DMS79 (cell line): ENCODE measurements at places on chromosomes 6 and 20.

- DNase-seq: peak; percentile 2
These were observed 309.9 kb upstream of the CDYL start for GRCh38 chr6:4466261-4466660.

DNA sequence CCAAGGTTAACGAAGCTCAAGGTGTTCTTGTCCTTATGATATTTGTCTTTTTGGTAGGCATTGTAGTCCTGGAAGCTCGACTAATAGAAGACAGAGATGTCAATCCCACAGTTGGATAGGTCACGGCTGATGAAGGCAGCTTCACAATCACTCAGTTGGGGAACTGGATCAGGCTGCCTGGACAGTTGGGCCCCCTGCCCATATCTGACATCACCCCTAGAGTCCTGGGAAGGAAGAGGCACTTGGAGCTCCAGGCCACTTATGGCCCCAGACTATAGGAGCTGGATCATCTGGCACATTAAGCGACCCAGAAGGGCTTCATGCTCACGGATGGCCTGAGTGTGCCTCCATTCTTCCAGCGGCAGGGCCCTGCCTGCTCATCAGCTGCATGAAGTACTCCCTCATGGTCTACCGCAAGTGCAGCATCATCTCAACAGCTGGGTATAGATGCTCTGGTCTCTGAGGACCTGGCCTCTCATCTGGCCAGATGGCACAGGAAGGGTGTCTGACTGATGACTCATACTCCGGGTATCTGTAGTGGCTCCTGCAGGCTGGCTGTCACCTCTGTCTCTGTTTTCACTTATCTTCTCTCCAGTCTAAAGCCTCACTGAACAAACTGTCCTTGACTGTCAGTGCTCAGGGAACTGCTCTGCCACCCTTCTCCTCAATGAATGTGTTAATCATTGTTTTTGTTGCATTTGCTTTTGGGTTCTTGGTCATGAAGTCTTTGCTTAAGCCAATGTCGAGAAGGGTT is 29.2 kb upstream of the SSR1 start:
- no peak for DNase-seq

- DNase-seq: no peak
These were observed 283.8 kb downstream of the ALDH8A1 start for GRCh38 chr6:134666125-134666524.

GRCh38 chr20:45392733-45393132 is 14.6 kb upstream of the TP53TG5 start:
- DNase-seq: no peak

DNA sequence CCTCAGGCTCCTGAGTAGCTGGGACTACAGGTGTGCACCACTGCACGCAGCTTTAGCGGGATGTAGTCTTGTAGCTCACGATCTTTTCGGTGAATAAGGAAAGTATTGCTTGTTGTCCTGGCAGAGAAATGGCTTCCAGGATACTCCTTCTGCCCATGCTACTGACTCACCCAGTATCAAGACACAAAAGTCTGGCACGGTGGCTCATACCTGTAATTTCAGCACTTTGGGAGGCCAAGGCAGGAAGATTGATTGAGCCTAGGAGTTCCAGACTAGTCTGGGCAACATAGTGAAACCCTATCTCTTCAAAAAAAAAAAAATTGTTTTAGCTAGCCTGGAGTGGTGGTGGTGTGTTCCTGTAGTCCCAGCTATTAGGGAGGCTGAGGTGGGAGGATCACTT is 40.9 kb upstream of the B4GALT5 start:
- no peak for DNase-seq

GRCh38 chr6:51314965-51315364 is 496.3 kb downstream of the TFAP2B start:
- no peak for DNase-seq

DNA sequence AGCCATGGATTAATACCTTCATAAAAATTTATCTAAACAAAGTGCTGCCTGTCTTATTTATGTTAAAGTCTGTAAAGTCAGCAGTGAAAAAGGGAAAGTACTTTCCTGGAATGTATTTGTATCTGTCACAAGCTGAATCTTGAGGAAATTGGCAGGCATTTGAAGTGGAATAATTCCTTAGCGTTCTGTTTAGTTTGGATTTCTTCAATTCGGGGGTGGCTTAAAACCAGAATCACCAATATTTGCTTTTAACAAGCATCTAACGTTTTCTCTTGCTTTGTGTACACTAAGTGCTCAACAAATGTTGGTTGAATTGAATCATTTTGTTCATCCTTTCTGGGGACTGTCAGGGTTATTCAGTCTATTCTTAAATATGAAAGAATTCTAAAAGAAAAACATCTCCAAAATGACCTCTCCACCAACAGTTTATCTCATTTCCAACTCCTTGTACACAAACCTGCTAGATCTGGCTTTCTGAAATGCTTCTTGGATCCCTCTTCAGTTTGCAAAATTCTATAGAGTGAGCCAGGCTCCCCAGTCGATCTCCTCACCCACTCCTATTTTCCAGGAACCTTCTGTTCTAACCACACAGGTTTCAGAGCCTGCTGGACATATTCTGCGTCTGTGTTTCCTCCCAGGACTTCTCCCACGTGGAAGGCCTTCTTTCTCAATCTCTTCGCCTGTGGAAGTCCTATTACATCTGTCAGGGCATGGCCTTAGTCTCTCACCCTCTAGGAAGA is 2.0 kb upstream of the NPEPL1 start:
- DNase-seq: no peak

DNA sequence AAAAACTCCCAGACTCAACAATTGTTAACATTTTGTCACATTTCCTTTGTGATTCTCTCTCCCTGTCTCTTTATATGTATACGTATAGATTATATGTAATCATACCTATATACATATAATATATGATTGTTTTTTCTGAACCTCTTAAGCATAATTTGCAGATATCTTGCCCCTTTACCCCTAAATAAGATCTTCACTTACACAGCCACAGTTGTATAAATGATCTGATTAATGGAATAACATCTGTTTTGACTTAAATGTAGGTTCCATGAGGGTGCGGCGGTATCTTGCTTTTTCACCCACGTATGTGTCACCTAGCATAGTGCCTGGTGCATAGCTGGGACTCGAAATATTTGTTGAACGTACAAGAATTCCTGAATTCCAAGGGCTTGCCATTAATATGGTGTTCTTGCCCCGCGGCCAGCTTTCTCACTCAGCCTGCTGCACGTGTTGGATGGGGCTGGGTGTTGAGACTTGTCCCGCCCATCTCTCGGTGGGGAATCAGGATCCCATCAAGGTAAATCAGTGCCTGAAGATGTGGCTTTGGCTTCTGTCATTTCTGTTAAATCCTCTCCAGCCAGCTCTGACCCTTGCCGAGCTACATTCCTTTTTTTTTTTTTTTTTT is 10.4 kb upstream of the MANBAL start:
- no peak for DNase-seq

GRCh38 chr6:162854734-162855191 is 127.0 kb downstream of the PACRG start:
- DNase-seq: no peak

- no peak for DNase-seq
These were observed 1.1 kb downstream of the HSF2 start for GRCh38 chr6:122400462-122401089.

DNA sequence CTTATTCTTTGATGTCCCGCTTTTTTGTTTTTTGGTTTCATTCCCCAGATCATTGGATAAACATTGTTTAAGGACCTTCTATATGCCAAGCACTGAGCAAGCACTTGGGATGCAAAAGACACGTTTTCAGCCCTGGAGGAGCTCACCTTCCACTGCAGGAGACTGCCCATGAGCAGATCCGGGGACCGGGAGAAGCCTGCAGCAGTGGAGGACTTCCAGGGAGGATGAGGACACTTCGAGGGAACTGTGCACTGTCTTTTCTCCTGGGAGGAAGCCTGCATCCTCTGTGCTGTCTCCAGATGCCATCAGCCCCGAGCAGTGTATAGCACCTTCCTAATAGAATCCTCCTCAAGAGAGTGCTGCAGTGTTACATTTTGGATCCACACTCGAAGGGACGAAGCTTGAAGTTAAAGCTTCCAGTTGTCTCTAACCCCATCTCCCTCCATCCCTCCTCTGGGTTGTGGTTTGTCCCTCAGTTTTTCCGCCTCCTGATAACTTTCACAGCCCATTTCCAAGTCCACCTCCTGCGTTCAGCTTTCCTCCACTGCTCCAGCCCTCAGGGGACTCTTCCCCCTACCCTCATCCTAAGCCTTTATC is 5.8 kb upstream of the KCNG1 start:
- DNase-seq: no peak

- no peak for DNase-seq
These were observed 10.0 kb upstream of the DHX35 start for GRCh38 chr20:38952153-38952552.

DNA sequence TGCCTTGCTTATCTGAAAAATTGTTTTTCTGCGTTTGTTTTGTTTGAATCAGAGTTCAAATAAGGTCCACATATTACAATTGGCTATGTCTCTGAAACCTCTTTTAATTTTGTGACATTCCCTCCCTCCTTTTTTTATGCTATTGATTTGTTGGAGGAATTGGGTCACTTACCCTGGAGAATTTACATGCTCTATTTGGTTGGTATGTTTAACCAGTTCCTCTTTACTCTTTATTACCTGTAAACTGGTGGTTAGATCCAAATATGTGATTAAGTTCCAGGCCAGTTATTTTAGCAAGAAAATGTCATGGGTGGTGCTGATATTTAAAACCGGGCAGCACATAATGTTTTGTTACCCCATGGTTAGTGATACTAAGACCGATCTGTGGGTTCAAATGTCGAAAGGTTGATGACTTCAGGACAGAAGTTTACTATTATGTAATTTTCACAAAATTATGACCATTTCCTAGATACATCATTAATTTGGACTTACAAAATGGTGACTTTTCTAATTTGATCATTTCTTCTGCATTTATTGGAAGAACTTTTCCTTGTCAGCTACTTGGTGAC is 77.3 kb downstream of the KIZ start:
- DNase-seq: no peak

DNA sequence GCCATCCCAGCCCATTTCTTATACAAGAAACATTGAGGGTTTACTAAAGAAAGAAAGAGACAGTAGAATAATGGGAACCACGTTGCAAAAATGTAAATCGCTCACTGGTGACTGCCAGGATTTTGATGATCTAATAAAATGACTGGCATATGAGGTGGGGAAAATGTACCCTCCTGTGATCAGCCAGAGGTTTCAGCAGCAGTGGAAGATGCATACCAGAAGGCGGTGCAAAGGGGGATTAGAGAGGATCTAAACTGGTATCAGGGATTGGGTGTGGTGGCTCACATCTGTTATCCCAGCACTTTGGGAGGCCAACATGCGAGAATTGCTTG is 60.8 kb upstream of the DDR1 start:
- DNase-seq: no peak

GRCh38 chr6:36769183-36769675 is 70.0 kb downstream of the CPNE5 start:
- DNase-seq: no peak

DNA sequence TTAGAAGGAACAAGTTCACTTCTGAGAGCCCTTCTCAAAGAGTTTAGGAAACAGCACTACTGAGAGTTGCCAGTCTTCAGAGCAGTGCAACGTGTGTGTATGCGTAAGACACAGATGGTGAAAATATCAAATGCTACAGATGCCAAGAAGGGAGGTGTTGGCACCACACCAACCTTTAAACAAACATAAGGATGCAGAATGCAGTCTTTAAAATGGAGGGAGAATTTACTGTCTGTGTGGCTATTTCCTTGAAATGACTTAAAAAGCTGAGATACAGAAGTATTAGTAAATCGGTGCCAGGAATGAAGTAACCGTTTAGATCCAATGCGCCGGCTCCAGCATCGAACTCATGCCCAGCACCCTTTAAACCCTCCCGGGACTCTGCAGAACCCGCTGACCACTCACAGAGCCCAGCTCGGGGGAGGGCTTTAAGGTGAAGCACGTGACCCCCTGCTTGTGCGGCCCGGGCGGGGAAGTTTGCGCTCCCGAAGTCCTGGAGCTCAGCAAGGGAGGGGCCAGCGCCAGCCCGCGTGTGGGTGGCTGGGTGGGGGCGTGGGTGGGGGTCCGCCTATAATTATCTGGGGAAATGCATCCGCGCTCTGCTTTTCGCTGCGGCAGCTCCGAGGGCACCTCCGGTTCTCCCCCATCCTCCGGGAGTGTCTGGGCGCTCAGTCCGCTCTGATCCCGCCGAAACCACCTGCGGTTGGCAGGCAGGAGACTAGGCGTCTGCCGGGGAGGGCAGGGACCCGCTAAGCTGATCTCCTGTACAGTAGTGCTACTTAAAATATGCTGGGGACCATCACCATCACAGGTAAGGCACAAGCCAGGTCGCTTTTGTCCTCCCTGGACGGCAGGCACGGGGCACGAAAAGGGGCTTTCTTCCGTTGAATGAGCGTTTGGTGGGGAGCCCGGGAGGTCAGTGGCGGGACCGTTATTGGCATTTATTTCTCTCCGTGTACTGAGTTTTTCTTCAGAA is 66.0 kb downstream of the ZBTB2 start:
- DNase-seq: no peak

GRCh38 chr6:161035981-161036263 is 44.4 kb downstream of the MAP3K4 start:
- DNase-seq: no peak

DNA sequence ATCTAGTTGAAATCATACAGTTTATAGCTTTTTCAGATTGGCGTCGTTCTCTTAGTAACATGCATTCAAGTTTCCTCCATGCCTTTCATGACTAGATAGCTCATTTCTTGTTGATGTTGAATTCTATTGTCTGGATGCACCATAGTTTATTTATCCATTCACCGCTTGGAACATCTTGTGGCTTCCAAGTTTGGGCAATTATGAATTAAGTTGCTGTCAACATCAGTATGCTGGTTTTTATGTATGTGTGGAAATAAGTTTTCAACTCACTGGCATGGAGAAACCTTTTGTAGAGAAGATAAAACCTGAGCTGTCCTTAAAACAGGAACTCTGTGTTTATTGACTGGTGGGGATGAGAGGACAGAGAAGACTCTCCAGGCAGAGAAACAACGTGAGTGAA is 248.0 kb downstream of the CDC5L start:
- no peak for DNase-seq

- no peak for DNase-seq
These were observed 77.5 kb upstream of the LTV1 start for GRCh38 chr6:143765422-143766184.

DNA sequence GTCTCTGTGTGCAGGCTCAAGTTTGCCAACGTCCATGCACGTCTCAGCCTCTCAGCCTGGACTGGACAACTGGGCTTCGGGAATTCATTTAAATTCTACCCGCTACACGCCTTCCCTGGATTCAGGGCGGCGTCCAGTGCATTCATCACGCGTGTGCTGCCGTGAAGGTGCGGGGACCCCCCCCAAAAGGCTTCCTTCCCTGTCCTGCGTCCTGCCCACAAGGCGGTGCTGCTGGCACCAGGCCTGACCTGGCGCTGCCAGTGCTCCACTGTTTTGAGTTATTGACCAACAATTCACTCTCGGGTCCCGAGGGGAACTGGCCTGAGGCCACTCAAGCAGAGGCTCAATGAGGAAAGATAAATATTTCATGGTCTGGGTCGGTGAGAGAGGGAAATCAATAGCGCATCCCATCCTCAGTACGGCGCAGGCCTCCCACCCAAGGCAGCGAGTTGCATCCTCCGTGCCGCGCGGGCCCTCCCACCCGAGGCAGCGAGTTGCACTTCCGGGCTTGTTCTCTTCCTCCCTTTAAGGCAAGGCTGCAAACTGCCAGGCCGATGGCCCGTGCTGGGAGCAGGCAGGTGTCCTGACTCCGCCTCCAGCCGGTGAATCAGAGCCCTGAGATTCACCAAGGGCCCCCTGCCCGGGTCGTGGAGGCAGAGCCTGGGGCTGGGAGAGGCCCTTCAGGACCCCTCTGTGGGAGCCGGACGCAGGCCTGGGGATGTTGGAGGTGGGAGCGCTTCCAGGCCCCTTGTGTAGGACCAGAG is 22.8 kb upstream of the BHLHE23 start:
- peak; percentile 4 for DNase-seq

GRCh38 chr6:113630738-113631535 is 226.2 kb upstream of the MARCKS start:
- no peak for DNase-seq
